Kidney (tissue), 22 donors: ENCODE measurements at places on chromosomes 1 and 21.

DNA sequence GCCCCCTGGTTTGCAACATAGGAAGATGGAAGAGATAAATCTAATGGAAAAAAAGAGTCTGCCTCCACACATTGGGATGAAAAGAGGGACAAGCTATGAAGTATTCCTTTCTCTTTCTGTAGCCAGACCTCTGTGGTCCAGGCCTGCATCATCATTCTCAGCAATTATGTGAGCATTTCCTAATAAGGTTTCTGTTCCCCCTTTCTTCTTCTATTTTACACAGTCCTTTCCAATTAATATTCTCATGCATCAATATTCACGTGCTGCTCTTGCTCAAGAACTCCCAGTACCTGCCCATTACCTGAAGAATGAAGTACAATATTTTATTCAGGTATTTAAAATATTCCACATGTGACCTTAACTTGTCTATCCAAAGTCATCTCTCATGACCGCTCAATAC is 8.2 kb upstream of the SLC30A1 start:
- DNase-seq: no peak

DNA sequence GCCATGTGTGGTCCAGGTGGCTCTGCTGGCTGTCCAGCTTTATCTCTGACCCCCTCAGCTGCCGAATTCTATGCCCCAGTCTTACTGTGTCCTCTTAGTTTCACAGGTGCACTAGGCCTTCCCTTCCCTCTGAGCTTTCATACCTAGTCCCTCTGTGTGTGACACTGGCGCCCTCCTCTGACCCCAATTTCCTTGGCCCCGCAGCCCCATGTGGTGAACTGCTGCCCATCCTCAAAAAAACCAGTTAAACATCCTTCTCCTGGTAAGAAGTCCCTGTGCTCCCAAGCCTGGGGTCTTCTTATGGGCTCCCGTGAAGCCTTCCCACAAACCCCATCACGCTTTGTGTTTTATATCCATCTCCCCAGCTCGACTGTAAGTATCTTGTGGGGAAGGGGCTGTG is 93.9 kb upstream of the TSPAN2 start:
- no peak for DNase-seq

DNA sequence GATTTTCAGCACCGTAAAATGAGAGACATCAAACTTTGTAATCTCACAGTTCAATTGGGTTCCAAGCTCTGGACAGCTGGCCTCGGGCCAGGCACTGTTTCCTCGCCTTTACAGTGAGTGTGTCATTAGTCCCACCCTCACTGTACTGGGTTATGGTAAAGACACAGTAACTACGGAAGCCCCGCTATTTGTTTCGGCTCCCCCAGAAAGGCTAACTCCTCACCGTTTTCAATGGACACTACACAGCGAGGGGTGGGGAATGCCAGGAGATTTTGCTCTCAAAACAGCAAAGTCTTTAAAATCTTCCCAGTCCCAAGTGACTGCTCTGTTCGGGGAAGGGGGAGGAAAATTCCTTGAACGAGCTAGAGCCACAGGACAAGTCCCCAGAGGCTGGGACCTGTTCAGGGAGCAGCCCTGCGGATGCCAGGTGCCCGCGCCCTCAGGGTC is 757 bp upstream of the SPSB1 start:
- DNase-seq: peak; percentile 86

DNA sequence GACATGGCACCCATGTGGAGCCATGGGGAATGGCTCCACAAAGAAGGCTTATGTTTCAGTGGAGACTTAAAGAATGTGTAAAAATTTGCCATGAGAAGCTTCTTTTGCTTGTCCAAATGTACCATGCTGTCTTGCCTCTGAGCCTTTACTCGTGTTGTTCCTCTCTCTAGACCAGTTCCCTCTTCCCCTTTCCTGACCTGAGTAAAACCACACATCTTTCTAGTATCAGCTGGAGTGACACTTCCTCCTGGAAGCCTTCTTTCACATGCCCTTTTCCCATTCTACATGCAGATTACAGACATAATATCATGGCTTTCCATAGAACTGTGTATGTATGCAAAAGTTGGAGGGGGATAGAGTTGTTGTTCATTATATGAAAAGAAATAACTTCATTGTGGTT is 13.6 kb upstream of the GPX7 start:
- no peak for DNase-seq

- DNase-seq: no peak
These were observed 111.5 kb downstream of the SIM2 start for GRCh38 chr21:36810443-36810842.

- DNase-seq: no peak
These were observed 4.2 kb downstream of the RERE start for GRCh38 chr1:8813016-8813763.

DNA sequence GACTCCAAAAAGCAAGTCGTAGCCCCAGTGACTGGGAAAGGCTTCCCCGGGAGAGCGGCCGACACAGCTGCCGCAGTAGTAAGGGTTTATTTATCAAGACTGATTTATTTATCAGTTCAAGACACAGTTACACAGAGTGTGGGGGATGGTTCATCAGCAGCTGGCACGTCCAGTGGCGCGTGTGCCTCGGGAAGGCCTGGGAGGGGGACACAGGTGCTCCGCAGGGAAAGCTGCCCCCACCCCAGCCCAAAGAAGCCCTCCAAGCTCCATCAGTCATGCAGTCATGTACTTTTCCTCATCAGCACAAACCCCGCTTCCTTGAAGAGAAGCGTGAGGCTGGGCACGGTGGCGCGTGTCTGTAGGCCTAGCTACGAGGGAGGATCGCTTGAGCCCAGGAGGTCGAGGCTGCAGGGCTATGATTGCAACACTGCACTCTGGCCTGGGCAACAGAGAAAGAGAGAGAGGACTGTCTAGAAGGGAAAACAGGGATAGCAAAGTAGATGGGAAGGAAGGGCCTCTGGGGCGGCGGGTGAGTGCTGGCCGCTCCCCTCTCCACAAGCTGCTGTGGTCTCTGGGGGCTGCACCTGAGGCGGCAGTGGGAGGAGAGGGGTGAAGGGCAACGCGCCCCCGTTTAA is 53.2 kb downstream of the PRKCZ start:
- DNase-seq: peak; percentile 49

GRCh38 chr1:48099072-48099773 is 102.0 kb upstream of the TRABD2B start:
- peak; percentile 85 for DNase-seq

DNA sequence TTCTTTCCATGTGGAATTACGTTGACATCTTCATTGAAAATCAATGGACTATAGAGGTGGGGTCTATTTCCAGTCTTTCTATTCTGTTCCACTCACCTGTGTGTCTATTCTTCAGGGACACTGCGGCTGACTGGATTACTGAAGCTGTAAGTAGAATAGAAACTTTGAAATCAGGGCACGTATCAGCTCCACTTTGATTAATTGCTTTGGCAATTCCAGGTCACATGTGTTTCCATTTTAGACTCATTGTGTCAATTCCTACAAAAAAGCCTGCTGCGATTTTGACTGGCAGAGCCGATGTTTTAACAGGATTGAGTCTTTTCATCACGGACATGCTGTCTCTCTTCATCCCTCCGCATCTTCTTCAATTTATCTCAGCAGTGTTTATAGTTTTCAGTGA is 20.9 kb upstream of the RNF223 start:
- DNase-seq: no peak

- DNase-seq: peak; percentile 68
These were observed 64.0 kb upstream of the HMCN1 start for GRCh38 chr1:185670187-185670627.

- DNase-seq: no peak
These were observed 278.0 kb downstream of the BRINP2 start for GRCh38 chr1:177448652-177449357.

- DNase-seq: no peak
These were observed 24.8 kb downstream of the CD101 start for GRCh38 chr1:117026361-117026760.

DNA sequence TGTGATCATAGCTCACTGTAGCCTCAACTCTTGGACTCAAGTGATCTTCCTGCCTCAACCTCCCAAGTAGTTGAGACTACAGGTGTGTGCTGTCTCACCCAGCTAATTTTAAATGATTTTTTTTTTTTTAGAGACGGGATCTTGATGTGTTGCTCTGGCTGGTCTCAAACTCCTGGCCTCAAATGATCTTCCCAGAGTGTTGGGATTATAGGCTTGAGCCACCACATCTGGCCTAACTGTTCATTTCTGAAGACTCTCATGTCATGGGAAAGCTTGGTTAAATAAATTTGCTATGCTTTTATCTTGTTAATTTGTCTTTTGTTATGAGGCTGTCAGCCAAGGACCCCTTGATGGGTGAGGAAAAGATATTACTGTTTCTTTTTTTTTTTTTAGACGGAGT is 134.0 kb downstream of the MIS18A start:
- DNase-seq: no peak

DNA sequence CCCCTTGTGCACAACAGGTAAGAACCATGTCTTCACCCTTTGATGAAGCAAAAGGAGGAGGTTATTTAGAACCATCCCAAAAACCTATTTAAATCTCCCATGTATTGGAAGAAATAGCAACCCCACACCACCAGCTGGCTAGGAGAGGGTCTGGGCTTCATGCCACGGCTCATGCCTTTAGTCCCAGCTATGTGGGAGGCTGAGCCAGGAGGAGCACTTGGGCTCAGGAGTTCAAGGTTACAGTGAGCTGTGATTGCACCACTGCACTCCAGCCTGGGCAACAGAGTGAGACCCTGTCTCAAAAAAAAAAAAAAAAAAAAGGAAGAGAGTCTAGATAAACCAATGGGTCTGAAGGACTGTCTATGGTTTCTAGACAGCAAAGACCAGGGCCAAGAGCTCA is 197.9 kb upstream of the COA6 start:
- no peak for DNase-seq

GRCh38 chr21:16678429-16679160 is 834.2 kb upstream of the CXADR start:
- no peak for DNase-seq

DNA sequence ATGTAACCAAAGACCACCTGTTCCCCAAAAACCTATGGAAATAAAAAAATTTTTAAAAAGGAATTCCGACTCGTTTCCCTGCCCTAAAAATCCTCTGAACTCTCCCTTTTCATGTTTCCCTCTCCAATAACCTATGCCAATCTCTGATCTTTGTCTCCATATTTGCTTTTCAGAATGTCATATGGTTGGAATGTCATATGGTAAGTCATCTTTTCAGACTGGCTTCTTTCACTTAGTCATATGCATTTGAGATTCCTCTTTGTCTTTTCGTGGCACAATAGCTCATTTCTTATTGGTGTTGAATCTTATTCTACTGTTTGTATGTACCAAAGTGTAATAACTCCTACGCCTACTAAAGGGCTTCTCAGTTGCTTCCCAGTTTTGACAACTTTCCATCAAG is 117.5 kb downstream of the BACH1 start:
- DNase-seq: no peak

DNA sequence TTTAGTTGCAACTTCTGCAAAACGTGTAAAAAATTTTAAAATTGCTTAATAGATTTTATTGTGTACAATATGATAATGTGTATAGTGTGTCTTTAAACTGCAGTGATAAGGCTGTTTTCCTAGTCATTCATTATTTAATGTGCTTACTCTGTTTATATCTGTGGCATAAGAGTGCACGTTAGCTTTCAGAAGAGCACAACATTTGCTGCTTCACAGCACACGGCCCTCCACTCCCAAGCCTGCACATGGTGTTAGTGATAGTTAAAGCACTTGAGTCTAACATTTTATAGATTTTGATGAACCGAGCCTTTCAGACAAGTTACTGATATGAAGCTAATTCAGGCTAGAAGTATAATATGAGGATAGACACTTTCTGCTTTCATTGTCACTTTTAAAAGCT is 120.6 kb downstream of the ADGRL2 start:
- no peak for DNase-seq

DNA sequence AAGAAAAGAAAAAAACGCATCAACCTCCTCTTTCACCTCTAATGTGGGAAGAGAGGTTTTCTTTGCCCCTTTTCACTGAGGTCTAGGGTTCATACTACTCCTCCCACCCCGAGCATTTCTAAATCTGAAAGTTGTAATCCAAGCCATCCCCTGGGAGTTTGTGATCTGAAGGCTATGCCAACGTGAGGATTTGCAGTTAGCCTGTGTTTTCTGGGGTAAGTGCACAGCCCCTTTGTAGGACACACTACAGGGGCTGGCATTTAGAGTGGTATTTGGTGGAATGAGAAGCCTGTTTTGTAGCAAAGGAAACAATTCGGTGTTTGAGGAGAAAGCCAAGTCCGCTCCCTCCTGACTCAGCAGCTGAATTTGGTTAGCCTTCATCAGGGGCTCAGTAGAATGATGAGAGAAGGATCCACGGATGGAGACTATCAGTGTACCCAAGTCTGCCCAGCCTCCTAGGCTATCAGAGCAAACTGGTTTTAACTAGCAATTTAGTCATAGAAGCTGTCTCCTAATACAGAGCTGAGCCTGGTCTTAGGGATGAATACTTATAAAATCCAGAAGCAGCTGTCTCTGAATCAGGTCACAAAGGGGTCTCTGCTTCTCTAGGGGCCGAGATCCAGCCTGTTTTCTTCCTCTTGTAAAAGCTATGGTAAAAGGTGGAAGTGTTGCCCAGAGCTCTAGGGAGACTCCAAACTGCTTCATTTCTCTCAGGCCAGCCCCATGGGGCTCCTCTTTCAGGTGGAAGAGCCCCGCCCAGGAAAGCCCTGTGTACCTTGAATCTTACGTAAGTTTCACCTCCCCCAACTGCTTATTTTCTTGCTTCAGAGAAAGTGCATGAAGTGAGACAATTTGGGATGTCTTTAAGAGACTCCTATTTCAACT is 2.1 kb downstream of the PCP4L1 start:
- DNase-seq: no peak

GRCh38 chr1:29388884-29389283 is 152.6 kb downstream of the PTPRU start:
- DNase-seq: no peak

DNA sequence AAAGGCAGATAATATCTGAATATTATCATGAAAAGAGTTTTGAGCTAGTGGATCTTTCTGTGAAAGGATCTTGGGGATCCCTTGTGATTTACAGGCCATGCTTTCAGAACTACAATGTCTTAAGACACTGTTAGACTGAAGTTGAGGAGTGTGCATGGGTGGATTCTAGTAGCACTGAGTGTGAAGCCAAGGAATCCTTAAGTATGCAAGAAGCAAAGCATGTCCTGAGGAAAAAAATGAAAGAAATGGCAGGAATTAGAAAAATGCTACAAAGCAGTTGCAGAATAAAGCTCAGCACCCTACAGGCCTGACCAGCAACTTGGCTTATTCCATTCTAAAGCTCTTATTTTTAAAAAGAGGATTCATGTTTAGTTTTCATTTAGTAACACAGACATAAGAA is 11.9 kb downstream of the STX6 start:
- DNase-seq: no peak
